ENCODE measurements at places on chromosomes 1 and 21.

DNA sequence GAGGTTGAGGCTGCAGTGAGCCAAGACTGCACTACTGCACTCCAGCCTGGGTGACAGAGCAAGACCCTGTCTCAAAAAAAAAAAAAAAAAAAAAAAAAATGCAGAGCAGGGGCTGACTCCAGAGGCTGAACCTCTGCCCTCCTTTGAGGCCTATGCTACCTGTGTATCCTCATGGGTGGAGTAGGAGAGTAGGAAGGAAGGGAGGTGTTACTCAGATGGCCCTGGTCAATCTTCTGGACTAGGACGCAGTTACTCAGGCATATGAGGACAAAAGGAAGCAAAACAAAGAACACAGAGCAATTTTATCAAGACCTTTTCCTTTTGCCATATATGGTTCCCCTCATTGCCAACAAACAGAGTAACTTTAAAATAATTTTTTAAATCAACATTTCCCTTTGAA is 35.2 kb downstream of the TGFBR3 start:
- no peak for DNase-seq

DNA sequence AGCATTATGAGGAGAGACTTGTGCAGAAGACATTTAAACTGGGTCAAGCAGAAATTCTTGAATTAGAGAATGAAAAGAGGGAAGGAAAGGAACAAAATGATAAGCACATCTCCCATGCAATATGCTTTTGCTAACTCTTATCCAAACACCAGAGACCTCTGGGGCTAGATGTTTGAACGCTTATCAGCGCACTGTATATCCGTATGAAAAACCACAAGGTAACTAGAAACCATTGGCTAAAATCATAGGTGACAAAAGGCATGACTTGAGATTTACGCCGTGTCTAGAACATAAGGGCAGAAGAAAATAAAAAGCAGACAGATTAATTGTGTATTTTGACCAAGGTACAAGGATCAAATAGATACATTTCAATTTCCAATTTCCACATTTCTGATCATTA is 38.0 kb upstream of the TIAM1 start:
- DNase-seq: no peak

GRCh38 chr1:3931007-3931912 is 31.2 kb upstream of the C1orf174 start:
- DNase-seq: no peak

DNA sequence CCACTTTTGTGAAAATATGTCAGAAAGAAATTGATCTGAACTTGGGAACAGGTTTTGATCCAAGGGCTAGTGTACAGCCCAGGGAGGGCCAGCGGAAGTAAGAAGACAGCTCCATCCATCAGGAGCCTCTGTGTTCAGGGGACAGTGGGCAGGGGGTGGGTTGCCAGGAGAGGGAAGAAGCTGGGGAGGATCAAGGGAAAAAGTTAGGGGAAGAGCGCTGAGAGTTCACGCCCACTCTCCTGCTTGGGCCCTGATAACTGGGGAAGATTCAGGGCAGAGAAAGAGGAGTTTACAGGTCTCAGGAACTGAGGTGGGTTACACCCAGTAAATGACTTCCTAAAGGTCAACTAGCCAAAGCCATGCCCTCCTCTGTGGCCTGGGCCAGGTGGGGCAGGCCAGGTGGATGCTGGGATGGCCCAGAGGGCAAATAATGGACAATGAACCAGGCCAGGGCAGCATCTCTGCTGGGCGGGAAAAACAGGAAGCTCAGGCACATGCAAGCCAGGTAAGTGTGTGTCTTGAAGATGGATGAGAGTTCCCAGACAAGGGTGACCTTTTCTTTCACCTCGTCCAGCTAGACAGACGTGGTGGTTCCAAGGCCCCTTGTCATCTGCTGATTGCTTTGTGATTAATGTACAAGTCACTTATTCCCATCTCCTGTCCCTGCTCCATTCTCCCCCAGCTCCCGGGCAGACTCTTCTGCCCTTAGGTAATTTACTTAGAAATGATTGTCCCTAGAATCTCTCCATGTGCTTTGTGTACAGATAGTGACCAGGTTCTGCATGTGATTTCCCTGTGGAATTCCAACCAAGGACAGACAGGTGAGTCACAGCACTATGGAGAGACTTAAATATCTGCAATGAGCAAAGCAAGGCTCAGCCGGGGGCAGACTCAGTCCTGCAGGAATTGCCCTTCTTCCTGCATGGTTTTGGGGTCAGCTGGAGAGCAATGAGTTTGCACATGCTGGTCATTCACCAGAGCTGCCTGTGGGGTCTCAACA is 57.0 kb downstream of the MDM4 start:
- no peak for DNase-seq

GRCh38 chr1:46403916-46404315 is 9.8 kb downstream of the FAAH start:
- DNase-seq: no peak

DNA sequence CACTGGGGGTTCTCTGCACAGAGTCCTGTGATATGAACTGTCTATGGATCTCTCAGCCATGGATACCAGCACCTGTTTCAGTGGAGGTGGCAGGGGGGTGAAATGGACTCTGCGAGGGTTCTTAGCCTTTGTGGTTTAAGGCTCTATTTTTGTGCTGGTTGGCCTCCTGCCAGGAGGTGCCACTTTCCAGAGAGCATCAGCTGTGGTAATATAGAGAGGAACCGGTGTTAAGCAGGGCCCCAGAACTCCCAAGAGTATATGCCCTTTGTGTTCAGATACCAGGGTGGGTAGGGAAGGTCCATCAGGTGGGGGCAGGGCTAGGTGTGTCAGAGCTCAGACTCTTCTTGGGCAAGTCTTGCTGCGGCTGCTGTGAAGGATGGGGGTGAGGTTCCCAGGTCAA is 330.0 kb upstream of the PLD5 start:
- no peak for DNase-seq

GRCh38 chr1:57424231-57425027 is 569 bp upstream of the DAB1 start:
- DNase-seq: no peak

GRCh38 chr1:980602-981395 is 1.1 kb downstream of the PERM1 start:
- no peak for DNase-seq

GRCh38 chr1:42336978-42337377 is 1.9 kb upstream of the FOXJ3 start:
- no peak for DNase-seq

- DNase-seq: no peak
These were observed 72.0 kb upstream of the IRF2BP2 start for GRCh38 chr1:234681990-234682389.

- no peak for DNase-seq
These were observed 63.2 kb downstream of the ITPKB start for GRCh38 chr1:226675715-226676357.
